Activated T-helper 9 cell treated with anti-CD3 and anti-CD28 coated beads, Interleukin-2, amount 50 U/mL, for 16 hours (primary cell): ENCODE measurements at places on chromosomes 1 and 21.

DNA sequence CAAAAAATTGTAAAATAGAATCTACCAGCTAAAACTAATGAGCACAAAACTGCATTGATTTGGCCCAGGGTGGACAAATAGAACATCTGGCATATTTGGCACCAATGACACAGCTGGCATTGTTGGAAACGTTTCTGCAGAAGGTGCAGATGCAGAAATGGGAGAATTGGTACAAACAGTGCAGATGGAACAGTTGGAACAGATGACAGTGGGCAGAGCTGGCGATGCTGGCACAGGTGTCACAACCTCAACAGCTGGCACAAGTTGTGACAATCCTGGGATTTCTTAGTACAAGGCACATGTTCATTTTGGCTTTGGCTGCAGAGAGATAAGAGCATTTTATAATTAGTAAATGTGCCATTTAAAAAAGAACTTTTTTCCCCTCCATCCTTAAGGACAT is 91.1 kb upstream of the ZBTB18 start:
- DNase-seq: no peak

DNA sequence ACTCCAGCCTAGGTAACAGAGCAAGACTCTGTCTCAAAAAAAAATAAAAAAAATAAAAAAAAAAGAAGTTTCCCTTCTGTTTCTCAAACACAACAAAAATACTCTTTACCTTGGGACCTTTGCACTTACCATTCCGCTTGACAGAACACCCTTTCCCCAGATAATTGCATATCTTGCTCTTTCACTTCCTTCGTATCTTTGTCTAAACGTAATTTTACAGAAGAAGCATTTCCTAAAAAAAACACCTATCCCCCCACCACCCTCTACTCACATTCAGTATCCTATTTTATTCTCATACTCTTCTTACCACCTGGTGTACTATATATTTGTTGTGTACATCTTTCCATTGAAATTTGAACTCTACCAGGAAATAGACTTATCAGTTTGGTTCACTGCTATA is 32.7 kb downstream of the ASH1L start:
- DNase-seq: no peak

GRCh38 chr1:23592209-23592892 is 33.0 kb upstream of the ID3 start:
- no peak for DNase-seq

DNA sequence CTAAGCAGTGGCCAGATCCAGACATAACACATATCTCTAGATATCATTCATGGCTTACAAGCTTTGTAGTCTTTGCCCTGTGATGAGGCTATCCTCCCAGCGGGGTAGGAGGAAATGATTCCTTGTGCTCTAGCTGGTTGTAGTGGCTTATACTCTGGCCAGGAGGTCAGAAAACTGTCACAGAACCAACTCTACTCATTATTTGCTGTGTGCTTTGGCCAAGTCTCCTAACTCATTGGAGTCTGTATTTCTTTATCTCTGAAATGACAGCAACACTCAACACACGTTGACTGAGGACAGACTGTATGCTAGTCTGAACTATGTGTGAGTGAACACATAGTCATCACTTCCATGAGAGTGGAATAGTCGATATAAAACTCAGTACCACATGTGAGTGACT is 116.7 kb upstream of the F3 start:
- DNase-seq: no peak

DNA sequence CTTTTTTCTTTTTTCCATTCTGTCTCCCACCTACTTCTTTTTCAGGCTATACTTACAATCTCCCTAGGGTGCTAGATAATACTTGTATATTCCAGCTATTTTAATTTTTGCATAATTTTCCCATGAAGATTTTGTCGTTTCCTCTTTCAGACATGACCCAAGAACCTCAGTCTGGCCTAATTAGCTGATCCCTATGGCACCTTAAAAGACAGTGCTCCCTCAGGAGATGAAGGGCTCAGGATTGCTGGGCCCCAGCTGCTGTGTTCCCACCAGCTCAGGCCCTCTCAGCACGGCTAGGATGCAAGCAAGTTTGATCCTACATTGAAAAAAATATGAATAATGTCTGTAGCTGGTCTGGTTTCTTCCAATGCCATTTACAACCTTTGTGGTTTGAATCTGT is 55.0 kb upstream of the RGS5 start:
- no peak for DNase-seq

- no peak for DNase-seq
Measured at GRCh38 chr1:1347663-1348419, 1.4 kb downstream of the DVL1 start.
